Kasumi-1 (cell line): ENCODE measurements at places on chromosomes 16 and 17.

GRCh38 chr16:13052431-13052830, 151.0 kb downstream of the SHISA9 start:
- DNase-seq = no peak

DNA sequence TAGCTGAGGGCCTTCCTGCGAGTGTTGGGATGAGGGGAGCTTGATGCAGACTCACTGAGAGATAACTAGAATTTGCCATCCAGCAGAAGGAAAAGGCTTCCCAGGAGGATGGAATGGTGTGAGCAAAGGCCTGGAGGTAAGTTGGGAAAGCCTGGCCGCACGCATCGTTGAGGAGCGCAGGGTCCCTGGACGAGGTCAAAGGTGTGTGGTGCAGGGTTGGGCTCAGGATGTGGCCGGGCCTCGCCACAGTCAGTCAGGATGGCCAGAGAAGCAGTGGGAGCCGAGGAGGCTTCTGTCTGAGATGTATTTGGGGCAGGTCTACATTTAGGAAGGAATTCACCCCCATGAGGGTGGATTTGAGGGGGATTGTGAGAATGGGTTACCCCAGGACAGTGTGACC, 16.4 kb downstream of the DRC3 start:
- no peak for DNase-seq

DNA sequence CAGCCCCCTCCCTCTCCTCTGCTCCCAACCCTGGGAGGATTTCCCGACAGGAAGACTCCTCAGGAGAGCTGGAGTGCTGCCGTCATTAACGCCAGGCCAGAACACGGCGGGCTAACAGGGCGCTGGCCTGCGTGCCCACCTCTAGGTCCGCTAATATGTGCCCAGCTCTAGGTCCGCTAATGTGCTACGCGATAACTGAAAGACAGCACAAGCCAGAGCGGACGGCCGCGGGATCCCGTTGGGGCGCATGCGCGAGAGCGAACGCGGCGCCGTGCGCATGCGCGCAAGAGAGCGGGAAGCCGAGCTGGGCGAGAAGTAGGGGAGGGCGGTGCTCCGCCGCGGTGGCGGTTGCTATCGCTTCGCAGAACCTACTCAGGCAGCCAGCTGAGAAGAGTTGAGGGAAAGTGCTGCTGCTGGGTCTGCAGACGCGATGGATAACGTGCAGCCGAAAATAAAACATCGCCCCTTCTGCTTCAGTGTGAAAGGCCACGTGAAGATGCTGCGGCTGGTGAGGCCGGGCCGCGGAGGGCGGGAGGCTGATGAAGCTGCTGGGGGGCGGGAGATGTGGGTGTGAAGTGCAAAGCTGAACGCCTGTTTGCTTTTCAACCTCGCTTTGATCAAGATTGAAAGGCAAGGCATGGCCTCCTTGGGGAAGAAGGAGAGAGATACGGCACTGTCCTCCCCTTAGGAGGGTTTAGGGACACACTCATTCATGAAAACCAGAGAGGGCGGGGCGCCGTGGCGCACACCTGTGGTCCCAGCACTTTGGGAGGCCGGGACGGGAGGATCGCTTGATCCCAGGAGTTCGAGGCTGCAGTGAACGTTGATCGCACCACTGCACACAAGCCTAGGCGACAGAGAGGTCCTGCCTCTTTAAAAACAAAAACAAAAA, at the start of gene CKLF:
Gene CKLF, plus strand, starts transcription at position 291 of the 892 bp plus-strand sequence. Its CDS starts 140 bp downstream, at position 431.
- DNase-seq = peak; percentile 89

- DNase-seq = peak; percentile 71
Measured at GRCh38 chr17:13931111-13931526, 138.2 kb upstream of the COX10 start.

- no peak for DNase-seq
Measured at GRCh38 chr16:56960681-56961281, 969 bp upstream of the CETP start.

DNA sequence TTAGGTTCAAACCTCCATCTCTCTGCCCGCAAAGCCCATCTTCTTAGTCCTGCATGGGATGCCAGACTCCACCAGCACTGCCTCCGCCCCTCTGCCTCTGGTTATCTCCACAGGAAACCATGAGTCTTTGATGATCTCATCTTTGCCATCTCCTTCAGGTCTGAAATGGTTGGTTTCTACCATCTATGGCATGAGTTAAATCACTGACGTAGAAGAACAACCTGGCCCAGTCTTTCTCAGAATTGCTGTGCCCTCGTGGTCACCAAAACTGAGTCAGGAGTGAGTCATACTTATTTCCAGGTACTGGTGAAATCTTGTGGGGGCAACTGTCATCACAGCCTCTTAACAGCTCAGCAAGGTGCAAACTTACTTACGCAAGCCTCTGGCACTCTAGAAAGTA, 468.7 kb upstream of the C16orf82 start:
- no peak for DNase-seq

DNA sequence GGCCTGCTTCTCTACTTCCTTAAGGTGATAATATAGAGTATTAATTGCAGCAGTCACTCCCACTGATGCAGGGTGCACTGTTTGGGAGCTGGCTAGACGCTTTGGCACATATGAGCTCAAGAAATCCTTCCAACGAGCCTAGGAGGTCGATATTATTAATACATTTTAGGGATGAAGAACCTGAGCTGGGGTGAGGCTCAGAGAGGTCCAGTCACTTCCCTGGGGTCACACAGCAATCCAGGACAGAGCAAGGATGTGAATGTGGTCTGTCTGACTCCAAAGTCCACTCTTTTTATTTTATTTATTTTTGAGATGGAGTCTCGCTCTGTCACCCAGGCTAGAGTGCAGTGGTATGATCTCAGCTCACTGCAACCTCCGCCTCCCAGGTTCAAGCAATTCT, 156.4 kb upstream of the CDC42EP4 start:
- DNase-seq = no peak

DNA sequence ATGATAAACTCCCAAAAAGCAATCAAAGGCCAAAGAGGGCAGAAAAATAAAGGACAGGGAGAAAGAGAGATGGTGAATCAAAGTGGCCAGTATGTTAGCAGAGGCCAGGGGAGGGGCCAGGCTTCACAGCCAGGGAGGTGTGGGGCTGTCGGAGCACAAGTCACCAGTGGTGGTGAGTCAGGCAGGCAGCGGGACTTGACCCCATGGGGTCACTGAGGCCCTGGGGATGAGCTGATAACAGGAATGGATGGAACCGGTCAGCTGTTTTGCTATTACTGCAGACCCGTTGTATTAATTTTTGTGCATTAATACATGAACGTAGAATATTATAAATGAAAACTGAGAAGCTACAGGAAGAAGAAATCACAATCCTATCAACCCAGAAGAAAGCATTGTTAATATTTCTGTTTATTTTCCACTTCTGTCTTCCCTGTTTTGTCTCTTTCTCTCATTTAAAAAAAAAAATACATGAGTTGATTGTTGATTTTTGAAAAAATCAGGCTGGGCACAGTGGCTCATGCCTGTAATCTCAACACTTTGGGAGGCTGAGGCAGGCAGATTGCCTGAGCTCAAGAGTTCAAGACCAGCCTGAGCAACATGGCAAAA, 106.9 kb downstream of the SOCS1 start:
- no peak for DNase-seq

DNA sequence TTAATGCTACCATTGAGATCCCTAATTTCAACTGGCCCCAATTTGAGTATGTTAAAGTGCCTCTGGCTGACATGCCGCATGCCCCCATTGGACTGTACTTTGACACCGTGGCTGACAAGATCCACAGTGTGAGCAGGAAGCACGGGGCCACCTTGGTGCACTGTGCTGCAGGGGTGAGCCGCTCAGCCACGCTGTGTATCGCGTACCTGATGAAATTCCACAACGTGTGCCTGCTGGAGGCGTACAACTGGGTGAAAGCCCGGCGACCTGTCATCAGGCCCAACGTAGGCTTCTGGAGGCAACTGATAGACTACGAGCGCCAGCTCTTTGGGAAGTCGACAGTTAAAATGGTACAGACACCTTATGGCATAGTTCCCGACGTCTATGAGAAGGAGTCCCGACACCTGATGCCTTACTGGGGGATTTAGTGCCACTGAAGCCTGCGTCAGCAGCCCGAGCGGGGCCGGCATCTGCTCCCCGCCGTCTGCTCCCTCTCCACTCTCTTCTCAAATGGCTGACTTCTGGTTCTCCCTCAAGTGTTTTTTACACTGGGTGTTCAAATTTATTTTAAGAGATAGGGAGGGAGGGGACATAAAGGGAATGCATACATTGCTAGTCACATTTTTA, 22.9 kb downstream of the DUSP14 start:
- DNase-seq = no peak

- DNase-seq = no peak
Measured at GRCh38 chr16:19678804-19679203, 39.2 kb downstream of the KNOP1 start.
